ENCODE measurements at places on chromosomes 7 and 10.

GRCh38 chr7:115300231-115300870 is 378.5 kb downstream of the MDFIC start:
- DNase-seq = no peak

GRCh38 chr7:21542891-21543527 is at the start of gene DNAH11:
TSS of gene DNAH11 (plus strand) at chr7:21543039. CDS start at chr7:21543246, 207 bp downstream.
- no peak for DNase-seq

- no peak for DNase-seq
These were observed 69.0 kb upstream of the RAB11FIP2 start for GRCh38 chr10:118115701-118116100.

DNA sequence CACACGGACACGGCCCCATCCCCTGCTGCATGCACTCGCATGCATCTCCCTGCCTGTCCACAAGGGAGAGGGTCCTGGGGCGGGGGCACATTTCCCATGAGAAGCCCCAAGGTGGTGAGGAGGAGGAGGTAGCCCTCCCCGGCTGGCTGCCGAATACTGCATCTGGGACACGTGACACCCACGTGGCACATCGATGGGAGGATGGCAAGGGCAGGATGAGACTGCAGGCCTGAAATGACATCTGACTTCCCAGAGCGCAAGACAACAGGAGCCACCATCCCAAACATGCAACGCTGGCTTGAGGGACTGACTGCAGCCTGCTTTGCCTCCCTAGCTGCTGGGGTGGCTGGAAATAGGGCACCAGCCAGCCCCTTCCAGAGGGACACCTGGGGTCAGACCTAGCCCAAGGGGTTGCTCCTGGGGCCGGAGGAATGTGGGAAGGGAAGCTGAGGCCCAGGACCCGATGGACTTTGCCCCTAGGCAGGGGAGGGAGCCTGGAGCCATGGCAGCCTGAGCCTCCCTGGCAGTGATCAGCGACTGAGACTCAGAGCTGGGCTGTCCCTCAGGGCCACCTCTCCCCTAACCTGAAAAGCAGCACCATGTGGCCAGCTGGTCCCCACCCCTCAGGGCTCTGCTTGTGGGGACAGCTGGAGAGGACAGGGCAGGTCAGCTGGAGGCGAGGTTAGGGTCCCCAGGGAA is 16.1 kb downstream of the BUD23 start:
- DNase-seq = no peak

GRCh38 chr10:72063703-72064391 is 24.5 kb downstream of the SPOCK2 start:
- DNase-seq = no peak

DNA sequence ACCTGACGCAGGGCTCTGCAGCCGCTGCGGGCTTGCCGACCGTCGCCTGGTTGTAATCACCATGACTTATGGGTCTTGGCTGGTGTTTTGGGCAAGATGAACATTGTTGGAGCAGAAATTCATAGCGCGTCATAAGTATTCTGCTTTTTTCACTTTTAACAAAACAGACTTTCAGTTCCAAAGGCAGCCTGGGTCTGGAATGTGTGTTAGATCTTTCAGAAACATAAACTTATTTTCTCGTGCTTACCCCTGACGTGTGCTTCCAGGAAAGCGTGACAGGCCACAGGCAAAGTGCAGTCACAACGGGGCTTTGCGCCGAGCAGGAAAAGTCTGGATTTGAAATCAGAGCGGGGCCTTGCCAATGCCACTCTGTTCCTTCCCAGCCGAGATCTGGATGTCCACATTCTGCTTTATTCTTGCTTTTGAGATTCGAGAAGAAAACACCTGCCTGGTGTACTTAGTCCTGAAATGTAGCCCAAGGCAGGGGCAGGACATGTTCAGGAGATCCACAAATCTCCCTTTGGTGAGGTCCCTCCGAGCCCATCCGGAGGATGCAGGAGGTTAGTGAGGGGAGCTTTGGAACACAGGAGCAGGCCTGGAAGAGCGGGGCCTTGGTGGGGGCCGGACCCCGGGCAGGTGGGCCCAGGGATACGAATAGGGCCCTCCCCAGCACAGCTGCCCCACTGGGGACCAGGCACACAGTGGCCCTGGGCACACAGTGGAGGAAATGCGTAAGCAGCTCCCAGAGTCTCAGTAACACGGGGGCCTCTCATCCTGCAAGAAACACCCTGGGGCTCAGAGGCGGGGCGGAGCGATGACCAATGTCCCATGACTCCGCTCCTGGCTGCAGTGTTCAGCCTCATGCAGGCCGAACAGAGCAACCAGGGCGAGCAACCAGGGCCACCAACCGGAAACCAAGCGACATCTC is 49.5 kb upstream of the EBF3 start:
- no peak for DNase-seq

DNA sequence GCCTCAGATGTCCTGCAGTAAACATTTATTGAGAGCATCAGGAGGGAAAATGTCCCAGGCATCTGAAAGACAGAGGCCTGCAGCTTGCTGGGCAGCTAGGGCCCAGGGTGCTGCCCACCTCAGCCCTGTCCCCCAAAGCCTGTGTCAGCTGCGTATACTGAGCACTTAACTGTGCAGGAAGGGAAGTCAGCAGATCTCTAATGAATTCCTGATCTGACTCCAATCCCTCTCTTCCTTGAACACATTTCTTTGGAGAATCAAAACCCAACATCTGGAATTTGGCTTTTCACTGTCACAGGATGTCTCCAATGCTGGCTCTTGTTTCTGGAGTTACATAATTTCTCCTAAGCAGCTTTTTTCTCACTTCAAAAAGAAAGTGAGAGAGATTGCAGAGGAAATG is 364.7 kb upstream of the NFE2L3 start:
- no peak for DNase-seq

- no peak for DNase-seq
These were observed 21.0 kb downstream of the ACTA2 start for GRCh38 chr10:88931548-88931947.

DNA sequence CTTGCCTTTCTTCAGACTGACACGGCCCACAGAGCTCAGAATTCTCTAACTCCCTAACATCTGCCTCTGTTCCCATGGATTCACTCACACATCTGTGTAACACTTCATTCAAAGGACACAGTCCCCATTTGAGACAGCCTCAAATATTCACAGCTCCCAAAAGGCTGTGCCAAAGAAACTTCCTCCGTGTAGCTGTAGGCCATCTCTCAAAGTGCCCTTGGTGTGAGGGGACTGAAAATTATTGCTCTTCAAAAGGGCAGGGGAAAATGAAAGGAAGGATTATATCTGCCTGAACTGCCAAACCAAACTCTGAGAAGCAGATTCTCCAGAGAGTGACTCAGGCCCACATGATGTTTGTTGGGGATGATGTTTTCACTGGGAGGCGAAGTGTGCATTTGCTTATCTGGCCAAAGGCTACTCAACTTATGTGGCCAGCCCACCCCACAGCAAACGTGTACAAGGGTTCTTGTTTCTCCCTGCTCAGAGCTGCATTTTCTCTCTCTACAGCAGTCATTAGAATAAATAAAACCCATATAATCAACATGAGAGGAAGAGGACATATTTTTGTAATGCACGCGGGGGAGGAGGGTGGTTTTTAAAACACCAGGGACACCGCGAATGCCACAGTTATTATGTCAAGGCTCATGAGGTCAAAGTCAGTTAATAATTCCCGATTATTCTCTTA is 302.4 kb upstream of the NFE2L3 start:
- no peak for DNase-seq

GRCh38 chr7:39592586-39592985 is 26.4 kb downstream of the YAE1 start:
- DNase-seq = no peak

GRCh38 chr7:44564606-44565005 is 9.1 kb downstream of the DDX56 start:
- no peak for DNase-seq

DNA sequence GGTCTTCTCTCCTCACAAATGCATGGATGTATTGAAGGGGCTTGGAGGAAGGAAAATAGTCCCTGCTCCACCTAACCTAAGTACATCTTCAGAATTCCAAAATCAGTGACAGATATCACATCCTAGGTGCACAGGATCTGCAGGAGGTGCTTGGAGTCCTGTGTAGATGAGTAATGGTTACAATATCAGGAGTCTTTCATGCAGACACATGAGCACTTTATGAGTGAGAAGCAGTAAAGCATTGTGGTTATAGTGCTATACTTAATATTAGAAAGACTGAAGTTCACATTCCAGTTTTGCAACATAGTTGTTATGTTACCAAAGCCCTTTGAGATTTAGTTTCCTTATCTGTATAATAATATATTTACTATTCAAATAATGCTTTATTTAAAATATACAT is 516.7 kb downstream of the NEBL start:
- no peak for DNase-seq

DNA sequence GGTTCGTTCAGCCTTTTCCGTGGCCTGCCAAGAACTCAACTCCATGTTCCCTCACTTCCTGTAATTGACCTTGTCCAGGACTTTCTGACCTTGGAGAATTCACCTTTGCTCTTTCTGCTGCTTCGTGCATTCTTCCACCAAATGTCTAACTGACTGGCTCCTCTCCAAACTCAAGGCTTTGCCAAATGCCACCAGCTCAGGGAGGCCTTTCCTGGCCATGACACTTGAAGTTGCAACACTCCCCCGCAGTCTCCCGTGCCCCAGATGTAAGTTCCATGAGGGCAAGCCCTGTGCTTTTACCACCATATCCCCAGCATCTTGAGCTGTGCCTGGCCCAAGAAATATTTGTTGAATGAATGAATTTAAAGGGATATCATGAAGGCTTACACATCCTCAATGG is 238.4 kb downstream of the ARHGAP21 start:
- no peak for DNase-seq

Measured in SIG-M5 (cell line).